ENCODE measurements at places on chromosomes 6 and 20.

DNA sequence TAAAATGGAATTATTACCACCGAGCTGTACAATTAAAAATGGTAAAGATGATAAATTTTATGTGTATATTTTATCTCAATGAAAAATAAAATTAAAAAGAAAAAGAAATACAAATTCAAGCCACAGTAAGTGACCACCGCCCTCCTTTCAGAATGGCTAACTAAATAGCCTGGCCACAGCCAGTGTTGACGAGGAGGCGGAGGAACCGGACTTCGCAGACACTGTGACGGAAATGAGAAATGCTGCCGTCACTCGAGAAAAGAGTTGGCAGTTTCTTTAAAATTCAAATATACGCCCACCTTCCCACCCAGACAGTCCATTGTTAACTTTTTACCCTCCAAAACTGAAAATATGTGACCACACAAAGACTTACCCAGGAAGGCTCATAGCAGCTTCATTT is 50.0 kb downstream of the FOXF2 start:
- DNase-seq, result no peak

- no peak for DNase-seq
Measured at GRCh38 chr6:48957781-48958180, 505.3 kb downstream of the MMUT start.

GRCh38 chr6:2514965-2515543 is 235.7 kb downstream of the MYLK4 start:
- DNase-seq, result no peak

DNA sequence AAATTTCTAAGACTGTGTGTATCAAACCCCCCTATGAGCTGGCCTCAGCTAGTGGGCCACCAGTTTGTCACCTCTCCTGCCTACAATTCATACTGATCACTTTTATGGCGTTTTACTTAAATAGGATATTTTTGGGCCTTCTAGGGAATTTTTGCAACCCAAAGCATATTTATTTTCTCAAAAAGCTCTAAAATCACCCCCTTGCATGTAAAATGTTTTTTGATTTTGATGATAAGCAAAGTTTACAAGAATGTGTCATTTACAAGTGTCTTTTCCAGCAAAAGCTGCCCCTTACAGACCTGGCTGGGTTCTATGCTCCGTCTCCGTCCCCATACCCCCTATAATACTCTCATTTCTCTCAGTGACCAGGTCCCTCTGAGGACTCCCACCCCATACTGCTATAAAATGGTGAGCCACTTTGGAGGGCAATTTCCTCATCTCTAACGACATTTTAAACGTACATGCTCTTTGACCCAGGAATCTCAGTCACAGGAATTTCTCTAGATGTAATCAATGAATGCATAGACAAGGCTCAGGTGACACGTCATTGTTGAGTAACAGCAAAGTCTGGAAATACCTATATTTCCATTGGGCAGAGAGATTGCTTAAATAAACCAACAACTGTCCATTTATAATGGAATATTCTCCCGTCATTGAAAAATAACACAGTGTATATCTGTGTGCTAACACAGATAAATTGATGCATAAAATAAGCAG is 13.9 kb upstream of the OCSTAMP start:
- DNase-seq, result no peak

GRCh38 chr20:61162451-61162850 is 89.6 kb upstream of the CDH4 start:
- no peak for DNase-seq

GRCh38 chr6:169144356-169144755 is 109.3 kb downstream of the THBS2 start:
- no peak for DNase-seq
